HTR-8/SVneo (cell line): ENCODE measurements at places on chromosomes 11 and 22.

- no peak for DNase-seq
Observed at GRCh38 chr11:85718126-85718943, 32.3 kb upstream of the CCDC89 start.

DNA sequence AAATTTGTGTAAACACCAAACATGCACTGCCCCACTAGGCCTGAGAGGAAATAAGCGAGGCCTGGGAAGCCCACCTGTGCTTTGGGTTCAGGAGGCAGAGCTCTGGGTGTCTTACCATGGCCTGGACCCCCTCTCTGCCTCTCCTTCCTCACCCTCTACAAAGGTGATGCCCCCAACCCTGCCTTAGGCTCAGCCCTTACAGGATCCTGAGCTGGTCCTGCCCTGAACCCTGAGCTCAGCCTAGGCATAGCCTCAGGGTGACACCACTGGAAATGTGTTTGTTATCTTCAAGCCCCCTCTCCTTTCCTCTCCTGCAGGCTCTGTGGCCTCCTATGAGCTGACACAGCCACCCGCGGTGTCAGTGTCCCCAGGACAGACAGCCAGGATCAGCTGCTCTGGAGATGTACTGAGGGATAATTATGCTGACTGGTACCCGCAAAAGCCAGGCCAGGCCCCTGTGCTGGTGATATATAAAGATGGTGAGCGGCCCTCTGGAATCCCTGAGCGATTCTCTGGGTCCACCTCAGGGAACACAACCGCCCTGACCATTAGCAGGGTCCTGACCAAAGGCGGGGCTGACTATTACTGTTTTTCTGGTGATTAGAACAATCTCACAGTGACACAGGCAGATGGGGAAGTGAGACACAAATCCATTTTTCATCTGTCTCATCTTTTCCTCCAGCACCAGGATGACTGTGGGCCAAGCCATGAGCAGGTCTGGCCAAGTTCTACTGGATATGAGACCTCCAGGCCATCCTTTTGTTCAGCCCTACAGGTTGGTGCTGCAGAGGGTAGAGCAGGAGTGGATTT is 117.8 kb downstream of the GGTLC2 start:
- DNase-seq: no peak

DNA sequence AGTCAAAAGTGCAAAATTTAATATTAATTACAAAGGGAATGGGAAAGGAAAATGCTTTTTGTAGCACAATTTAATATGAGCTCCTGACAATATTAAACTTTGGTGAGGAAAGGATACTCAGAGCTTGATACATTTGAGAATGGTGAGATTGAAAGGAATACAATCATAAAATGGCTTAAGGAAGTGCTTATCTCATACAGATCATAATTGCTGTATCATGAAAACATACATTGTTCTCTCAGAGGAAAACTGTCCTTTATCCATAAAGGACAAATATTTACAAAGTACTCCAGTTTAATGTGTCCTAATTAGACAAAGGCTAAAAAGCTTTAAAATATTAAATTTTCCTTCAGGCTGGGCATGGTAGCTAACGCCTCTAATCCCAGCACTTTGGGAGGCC is 260.4 kb downstream of the TMEM135 start:
- DNase-seq: no peak

DNA sequence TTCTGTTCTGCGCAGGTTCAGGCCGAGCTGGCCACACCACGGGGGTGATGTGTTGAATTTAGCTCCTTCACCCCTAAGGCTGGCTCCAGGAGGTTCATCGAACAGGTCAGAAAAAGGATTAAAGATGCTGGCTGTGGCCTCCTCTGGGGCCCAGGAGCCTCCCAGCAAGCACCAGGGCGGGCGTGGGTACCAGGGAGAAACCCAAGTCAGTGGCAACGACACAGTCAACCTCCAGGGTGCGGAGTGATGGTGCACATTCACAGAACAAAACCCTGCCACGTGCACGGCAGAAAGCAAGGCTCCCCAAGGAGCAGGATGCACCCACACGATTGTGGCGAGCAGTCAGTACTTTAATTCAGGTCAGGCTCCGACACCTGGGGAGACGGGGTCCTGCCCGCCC is 10.8 kb downstream of the C11orf24 start:
- DNase-seq: no peak

- DNase-seq: no peak
Observed at GRCh38 chr22:48842583-48842945, 985.1 kb downstream of the BRD1 start.
